ENCODE measurements at places on chromosomes 12 and 14. TPM values are rescaled to one million over a fixed set of nuclear protein-coding genes. Genes with fewer than 3 reads are reported as not detected.

DNA sequence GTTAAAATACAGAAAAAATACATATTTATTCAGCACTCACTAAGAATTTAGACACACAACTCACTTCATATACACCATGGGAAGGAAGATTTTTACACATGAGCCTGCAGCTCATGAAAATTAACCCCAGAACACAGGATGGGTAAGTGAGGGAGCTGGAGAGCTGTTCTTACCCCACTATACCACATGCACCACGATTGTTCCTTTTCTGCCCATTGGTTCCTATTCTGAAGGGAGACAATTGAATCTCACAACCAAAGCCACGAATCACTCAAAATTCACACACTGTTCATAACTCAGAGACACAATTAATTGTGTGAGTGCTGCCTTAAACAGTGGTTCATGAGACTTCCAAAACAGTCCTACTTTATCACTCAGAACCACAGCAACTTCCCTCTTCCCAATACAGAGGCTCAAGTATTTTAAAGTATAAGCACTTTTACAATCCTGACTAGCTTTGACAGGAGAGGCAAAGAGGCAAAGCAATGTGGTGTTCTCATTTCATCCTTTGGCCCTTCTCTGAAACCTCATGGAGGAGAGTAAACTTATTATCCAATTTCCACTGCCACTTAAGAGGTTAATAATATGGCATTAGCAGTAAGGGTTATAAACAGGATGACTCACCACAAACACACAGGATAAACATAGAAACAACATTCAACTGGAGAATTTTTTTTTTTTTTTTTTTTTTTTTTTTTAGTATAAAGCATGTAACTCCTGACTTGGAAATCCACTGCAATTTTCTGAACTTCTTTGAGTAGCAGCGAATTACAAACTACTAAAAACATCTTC, 59.5 kb downstream of the ITPR2 start:
- H3K4me1 ChIP-seq: no peaks in the 10 kb centered on the region
- no peaks in the 10 kb centered on the region for H3K27me3 ChIP-seq
- H3K36me3 ChIP-seq: no peaks in the 10 kb centered on the region
- H3K27ac ChIP-seq: no peak overlapping the region

GRCh38 chr12:66438601-66439000, 136.3 kb downstream of the HELB start:
- H3K36me3 ChIP-seq: no peaks in the 10 kb centered on the region
- no peak overlapping the region for H3K4me3 ChIP-seq
- H3K27me3 ChIP-seq: no peaks in the 10 kb centered on the region
- H3K4me1 ChIP-seq: no peaks in the 10 kb centered on the region
- DNase-seq: no peak

GRCh38 chr14:22122829-22123560, 449.4 kb upstream of the OR4E1 start:
- no peaks in the 10 kb centered on the region for H3K27me3 ChIP-seq
- H3K27ac ChIP-seq: no peak overlapping the region
- H3K36me3 ChIP-seq: no peaks in the 10 kb centered on the region
- DNase-seq: no peak

Gene JPH4
- 0.83 TPM for total RNA-seq

GRCh38 chr14:25009891-25010290, 40.1 kb downstream of the STXBP6 start:
- no peaks in the 10 kb centered on the region for H3K36me3 ChIP-seq
- no peak for DNase-seq
- H3K27me3 ChIP-seq: no peaks in the 10 kb centered on the region

DNA sequence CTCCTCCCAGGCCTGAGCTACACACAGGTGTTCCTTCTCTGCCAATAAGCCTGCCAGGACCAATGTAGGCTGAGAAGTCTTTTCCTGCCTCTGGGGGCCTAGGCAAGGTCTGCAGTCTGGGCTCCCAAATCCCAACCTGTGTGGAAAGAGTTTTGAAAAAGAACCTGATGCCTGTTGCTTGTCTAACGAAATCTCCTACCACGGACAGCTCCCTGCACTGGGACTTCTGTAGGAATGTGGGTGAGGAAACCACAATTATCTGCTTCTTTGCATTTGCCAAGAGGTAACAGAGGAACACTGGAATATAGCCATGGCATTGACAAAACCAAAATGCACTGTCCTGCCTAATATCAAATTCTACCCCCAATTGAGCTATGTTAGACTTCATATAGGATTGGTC, 877.0 kb upstream of the TMEM132C start:
- no peak for DNase-seq
- no peaks in the 10 kb centered on the region for H3K36me3 ChIP-seq
- peaks cover 35% of the 10 kb centered on the region for H3K27me3 ChIP-seq
- no peak overlapping the region for H3K27ac ChIP-seq
- H3K4me3 ChIP-seq: no peak overlapping the region
- H3K4me1 ChIP-seq: peaks cover 4% of the 10 kb centered on the region

- H3K4me3 ChIP-seq: no peak overlapping the region
- DNase-seq: no peak
- H3K36me3 ChIP-seq: no peaks in the 10 kb centered on the region
- no peak overlapping the region for H3K27ac ChIP-seq
- H3K27me3 ChIP-seq: no peaks in the 10 kb centered on the region
- H3K4me1 ChIP-seq: no peaks in the 10 kb centered on the region
Measured at GRCh38 chr14:77088219-77088618, 9.8 kb upstream of the CIPC start.

Gene FKBP4
- 31.1 TPM for total RNA-seq

DNA sequence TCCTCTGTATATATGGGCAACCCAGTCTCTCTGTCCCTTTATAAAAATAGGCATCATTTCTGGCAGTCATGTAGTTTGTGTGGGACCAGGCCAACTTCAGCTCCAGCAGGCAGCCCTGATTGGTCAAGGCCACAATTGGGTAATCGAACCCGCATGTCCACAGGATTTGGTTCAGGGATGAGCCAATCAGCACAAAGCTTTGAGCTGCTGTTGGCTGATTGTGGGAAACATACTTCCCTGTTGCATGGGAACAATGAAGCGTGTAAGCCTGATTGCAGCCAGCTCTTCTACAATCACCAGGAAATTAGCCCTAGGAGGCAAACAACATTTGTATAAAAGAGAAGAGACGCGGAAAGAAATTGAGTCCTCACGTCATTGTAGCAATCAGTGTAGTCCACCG, 328.6 kb downstream of the PCNX1 start:
- no peak for DNase-seq
- no peak overlapping the region for H3K4me3 ChIP-seq
- H3K27ac ChIP-seq: no peak overlapping the region
- H3K36me3 ChIP-seq: no peaks in the 10 kb centered on the region

DNA sequence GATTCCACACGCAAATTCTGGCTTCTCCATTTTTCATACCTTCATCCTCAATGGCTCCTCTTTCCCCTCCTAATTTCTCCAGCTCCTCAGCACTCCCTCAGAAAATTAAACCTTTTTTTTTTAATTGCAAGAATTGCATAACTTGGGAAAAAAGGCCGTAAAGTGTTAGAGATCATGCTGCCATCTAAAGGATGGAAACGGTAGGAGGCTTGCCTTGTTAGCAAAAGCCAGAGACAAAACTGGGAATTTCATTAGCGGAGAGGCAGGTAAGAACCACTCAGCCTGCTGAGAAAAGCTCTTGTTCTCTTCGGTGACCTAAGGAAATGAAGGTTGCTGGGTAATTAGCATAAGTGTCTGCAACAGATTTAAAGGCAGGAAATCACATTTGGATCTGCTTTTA, 204.3 kb downstream of the AEBP2 start:
- no peak overlapping the region for H3K27ac ChIP-seq
- H3K36me3 ChIP-seq: no peaks in the 10 kb centered on the region
- peaks cover 10% of the 10 kb centered on the region for H3K4me1 ChIP-seq
- no peak overlapping the region for H3K4me3 ChIP-seq
- peak; percentile 53 for DNase-seq
- no peaks in the 10 kb centered on the region for H3K27me3 ChIP-seq

GRCh38 chr12:44076871-44077270, 241.0 kb downstream of the TMEM117 start:
- DNase-seq: no peak
- no peaks in the 10 kb centered on the region for H3K36me3 ChIP-seq
- no peak overlapping the region for H3K4me3 ChIP-seq
- H3K27ac ChIP-seq: no peak overlapping the region
- no peaks in the 10 kb centered on the region for H3K27me3 ChIP-seq
- peaks cover 18% of the 10 kb centered on the region for H3K4me1 ChIP-seq

GRCh38 chr14:59177262-59177661, 11.2 kb upstream of the DAAM1 start:
- no peak overlapping the region for H3K4me3 ChIP-seq
- no peak overlapping the region for H3K27ac ChIP-seq
- peaks cover 11% of the 10 kb centered on the region for H3K4me1 ChIP-seq
- no peaks in the 10 kb centered on the region for H3K27me3 ChIP-seq

DNA sequence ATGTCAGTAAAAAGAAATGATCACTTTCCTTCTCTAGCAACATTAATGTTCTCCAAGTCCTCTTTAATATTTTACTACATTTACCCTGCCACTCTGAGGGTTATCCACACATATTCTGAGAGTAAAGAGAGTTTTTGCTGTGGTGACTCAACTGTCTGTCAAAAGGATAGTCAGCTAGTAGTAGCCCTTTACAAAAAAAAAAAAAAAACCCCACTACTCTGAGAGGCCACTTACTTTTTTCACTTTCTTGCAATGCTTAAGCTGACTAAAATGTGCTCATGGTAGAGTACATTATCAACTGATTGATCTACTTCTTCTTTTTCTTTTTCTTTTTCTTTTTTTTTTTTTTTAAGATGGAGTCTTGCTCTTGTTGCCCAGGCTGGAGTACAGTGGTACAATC, 27.6 kb upstream of the PPM1A start:
- H3K36me3 ChIP-seq: no peaks in the 10 kb centered on the region
- no peak for DNase-seq
- no peaks in the 10 kb centered on the region for H3K27me3 ChIP-seq
- H3K27ac ChIP-seq: no peak overlapping the region

GRCh38 chr12:13595536-13596443, 385.6 kb downstream of the GRIN2B start:
- DNase-seq: no peak
- no peaks in the 10 kb centered on the region for H3K27me3 ChIP-seq
- no peaks in the 10 kb centered on the region for H3K36me3 ChIP-seq
- H3K4me3 ChIP-seq: no peak overlapping the region
- H3K4me1 ChIP-seq: no peaks in the 10 kb centered on the region
